ENCODE measurements at places on chromosomes 12 and 14. TPM values are rescaled to one million over a fixed set of nuclear protein-coding genes. Genes with fewer than 3 reads are reported as not detected.

- no peak for DNase-seq
Measured at GRCh38 chr12:123428591-123428990, 7.9 kb downstream of the RILPL2 start.

The TAS2R30 gene
- polyA plus RNA-seq, result 0.14 TPM

DNA sequence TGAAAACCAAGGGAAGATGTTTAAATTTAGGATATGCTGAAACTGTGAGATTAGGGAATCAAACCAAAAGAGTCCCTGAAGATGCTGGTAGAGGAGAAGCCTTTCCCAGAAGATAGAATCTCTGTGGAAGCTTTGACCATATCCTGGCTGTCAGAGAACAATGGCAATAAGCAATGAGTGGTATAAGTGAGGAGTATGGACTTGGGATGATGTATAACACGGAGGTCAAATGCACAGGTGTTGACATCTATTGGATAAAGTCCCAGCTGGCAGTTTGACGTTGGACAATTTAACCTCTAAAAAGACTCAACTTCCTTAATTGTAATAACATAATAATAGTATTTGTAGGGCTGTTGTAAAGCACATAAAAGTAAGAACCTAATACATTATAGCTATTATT, 30.1 kb upstream of the CLEC14A start:
- DNase-seq, result no peak

The PARPBP gene
- 4.7 TPM for polyA plus RNA-seq

DNA sequence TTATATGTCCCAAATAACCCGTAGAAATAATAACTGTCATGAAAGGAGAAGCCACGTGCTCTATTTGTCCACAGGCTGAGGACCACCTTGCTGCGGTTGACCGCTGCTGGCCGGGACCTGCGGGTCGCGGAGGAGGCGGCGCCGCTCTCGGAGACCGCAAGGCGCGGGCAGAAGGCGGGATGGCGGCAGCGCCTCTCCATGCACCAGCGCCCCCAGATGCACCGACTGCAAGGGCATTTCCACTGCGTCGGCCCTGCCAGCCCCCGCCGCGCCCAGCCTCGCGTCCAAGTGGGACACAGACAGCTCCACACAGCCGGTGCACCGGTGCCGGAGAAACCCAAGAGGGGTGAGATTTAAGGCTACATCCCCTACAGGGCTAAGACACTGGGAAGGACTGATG, 21.0 kb downstream of the RPGRIP1 start:
- no peak for DNase-seq

The SYNDIG1L gene
- polyA plus RNA-seq, result not detected

GRCh38 chr14:86193756-86194155, 663.8 kb downstream of the FLRT2 start:
- DNase-seq, result no peak

DNA sequence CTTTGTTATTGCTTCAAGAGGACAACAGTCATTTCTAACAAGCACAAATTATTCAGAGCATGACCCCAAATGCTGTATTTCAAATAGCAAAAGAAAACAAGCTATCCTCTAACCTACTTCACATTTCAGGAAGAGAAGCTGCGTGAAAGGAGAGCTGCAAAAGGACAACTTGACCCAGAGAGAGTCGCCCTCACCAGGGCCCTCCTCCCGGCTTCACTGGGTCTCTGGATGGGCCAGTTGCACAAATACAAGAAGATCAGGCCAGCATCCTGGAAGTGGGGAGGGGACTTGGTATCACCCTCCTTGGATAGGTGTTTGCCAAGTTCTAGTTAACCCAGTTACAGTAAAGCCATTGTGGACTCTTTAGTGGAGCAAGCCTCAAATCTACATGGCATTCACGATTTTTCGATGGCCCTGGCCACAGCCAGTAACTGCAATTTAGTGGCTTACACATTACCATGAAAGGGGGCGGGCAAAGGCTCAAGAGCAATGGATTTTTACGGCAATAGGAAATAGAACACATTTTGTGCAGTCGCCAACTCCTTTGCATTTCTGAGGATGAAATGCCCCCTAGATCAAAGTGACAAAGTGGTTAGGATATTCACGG, 166.9 kb upstream of the DIO2 start:
- no peak for DNase-seq

The SLC25A21 gene
- 1.5 TPM for polyA plus RNA-seq

All from hindlimb muscle (tissue), 1 donor.